ENCODE measurements at places on chromosomes 5 and 9. TPM values are rescaled to one million over a fixed set of nuclear protein-coding genes. Genes with fewer than 3 reads are reported as not detected.

RFESD gene
- 0.62 TPM for total RNA-seq

FCN1 gene
- total RNA-seq, result 9.3 TPM

DNA sequence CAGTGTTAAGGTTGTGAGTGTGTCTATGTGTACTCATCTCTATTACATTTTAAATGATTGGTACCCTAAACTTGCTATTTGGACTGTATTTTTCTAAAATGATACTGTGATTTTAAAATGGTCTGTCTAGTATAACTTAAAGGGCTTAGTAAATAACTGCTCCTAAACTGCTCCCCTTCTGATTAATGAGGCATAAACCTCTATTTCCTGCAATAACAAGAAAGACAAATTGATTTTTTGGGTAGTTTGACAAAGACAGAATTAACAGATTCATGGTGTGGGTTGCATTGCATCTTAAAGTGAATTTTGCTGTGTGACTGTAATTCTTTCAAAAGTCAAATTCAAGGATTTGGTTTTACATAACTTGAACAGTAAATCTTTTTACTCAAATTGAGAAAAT is 8.1 kb upstream of the LRRTM2 start:
- no peak for DNase-seq

DNA sequence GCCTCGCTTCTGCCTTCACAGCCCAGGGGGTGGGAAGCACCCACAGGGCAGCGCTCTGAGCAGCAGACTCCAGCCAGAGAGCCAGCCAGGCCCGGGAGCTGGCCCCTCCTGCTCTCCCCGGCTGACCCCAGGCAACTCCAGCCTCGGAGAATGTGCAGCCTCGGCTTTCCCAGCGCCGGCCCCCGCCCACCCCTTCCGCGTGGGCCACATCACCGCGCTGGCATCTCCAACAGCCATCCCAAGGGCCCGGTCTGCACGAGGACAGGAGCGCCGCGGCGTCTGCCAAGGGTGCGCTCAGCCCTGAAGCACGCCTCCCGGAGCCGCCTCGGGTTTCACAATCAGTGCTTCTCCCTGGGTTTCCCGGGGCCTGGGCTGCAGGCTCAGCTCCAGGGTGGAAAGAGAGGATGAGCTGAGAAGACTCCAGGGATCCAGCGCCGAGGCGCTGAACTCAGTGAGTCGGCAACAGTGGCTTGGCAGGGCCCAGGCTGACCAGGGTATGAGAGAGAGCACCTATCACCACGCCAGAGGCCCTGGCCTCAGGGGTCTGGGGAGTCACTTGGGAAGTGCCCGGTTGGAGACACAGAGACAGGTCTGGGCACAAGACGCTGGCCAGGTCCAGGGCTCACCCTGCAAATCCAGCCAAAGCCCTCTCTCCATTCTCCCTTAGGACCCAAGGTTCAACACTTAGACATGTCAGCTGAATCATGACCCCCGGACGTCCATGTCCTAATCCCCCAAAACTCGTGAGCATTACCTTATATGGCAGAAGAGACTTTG is 79.6 kb downstream of the ADAMTS2 start:
- DNase-seq, result peak; percentile 93

GRCh38 chr9:126875756-126876510 is 15.5 kb downstream of the ZBTB34 start:
- no peak for DNase-seq
